ENCODE measurements at places on chromosomes 4 and X.

DNA sequence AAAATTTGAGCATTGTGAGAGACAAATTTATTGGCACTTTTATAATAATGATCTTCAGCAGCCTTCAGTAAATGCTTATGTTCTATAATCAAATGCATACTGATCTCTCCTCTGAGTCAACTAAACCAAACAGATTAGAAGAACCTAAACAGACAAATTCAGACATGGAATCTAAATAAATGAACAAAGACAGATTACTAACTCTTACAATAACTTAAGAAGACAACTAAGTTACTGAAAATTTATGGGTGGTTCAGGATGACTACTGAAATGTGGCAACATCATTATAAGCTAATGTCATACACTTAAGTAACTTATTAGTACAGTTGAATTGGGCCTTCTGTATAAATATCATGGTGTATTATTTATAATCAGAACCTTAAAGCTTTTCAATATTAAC is 127.3 kb downstream of the NEK1 start:
- no peak for DNase-seq

GRCh38 chr4:47410271-47410670 is 53.2 kb downstream of the COMMD8 start:
- no peak for DNase-seq

- DNase-seq: no peak
Measured at GRCh38 chrX:38986586-38986985, 185.3 kb downstream of the MID1IP1 start.

GRCh38 chrX:153447581-153447960 is 1.7 kb upstream of the TREX2 start:
- DNase-seq: no peak

GRCh38 chrX:107775734-107776511 is at the start of gene TSC22D3:
TSS of gene TSC22D3 (minus strand) at chrX:107775787. CDS start at chrX:107775419, 368 bp downstream.
- peak; percentile 52 for DNase-seq

GRCh38 chr4:40264995-40265909 is 68.4 kb downstream of the RHOH start:
- no peak for DNase-seq

- DNase-seq: no peak
Measured at GRCh38 chrX:120356084-120356483, 5.8 kb upstream of the ATP1B4 start.

DNA sequence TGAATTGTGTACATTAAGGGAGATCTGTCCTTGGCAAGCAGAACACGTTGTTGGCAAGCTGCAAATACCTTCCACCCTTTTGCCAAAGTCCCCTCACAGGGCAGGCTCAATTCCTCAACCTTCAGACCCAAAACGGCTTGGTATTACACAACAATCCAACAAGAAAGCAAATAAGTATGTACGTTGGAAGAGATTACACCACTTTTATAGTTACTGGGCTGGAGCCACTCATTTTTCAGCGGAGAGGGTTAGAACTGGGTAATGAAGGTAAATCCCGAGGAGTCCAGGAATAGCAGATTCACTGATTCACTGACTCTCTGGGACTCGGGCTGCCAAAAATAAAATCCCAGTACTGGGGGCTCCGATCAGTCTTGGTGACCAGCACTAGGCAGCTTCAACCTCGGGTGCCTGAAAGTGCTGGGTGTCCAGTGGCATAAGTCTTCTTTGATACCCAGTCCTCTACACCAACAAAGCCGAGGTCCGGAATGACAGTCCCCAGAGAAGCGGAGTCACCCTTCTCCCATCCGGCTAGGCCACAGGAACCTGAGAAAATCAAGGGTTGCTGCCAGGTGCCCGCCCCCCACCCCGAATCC is 587 bp downstream of the TIMM8A start:
- no peak for DNase-seq
